Muscle of leg (tissue), 16 donors: ENCODE measurements at places on chromosomes 5 and 9. TPM values are rescaled to one million over a fixed set of nuclear protein-coding genes. Genes with fewer than 3 reads are reported as not detected.

Gene PRLR
- total RNA-seq: 1.1 TPM

Gene SPATA31A3
- total RNA-seq: not detected

Gene RNF208
- 0.18 TPM for total RNA-seq

Gene KDM3B
- total RNA-seq: 54.4 TPM

Gene STING1
- total RNA-seq: 19.3 TPM

Gene TRIM36
- total RNA-seq: 2.0 TPM

Gene MRPL50
- total RNA-seq: 16.6 TPM

Gene GFRA3
- total RNA-seq: 1.9 TPM

Gene ERP44
- total RNA-seq: 16.0 TPM

Gene TMEM215
- 0.66 TPM for total RNA-seq

Gene CCDC171
- 3.5 TPM for total RNA-seq

Gene ALDH7A1
- total RNA-seq: 22.7 TPM

Gene DAP
- 23.4 TPM for total RNA-seq

Gene ABL1
- total RNA-seq: 27.0 TPM

Gene IRX1
- 1.2 TPM for total RNA-seq

DNA sequence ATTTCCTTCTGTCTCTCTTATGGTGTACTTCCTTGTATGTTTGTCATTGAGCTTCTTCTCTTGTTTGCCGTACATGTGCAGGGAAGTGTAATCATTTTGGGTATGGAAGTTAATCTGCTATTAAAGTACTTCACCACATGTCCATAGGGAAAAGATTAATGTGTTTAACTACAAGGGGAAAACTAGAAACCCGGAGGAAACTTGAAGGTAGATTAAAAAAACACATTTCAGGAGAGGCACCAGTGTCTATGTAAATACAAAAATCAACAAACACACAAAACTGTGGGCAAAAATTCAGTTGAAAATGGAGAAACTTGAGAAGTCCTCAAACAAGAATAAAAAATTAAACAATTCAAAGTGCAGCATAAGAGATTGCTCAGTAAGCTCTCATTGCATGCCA, 166.4 kb downstream of the PBX3 start:
- H3K4me1 ChIP-seq: no peaks in the 10 kb centered on the region
- H3K36me3 ChIP-seq: no peaks in the 10 kb centered on the region
- DNase-seq: no peak
- no peak overlapping the region for H3K27ac ChIP-seq

GRCh38 chr5:110880413-110880812, 141.6 kb downstream of the SLC25A46 start:
- no peaks in the 10 kb centered on the region for H3K36me3 ChIP-seq
- DNase-seq: peak; percentile 73
- H3K27ac ChIP-seq: no peak overlapping the region
- no peaks in the 10 kb centered on the region for H3K4me1 ChIP-seq
- H3K27me3 ChIP-seq: no peaks in the 10 kb centered on the region

- no peak overlapping the region for H3K4me3 ChIP-seq
- H3K4me1 ChIP-seq: peaks cover 32% of the 10 kb centered on the region
- H3K36me3 ChIP-seq: no peaks in the 10 kb centered on the region
- H3K27me3 ChIP-seq: no peaks in the 10 kb centered on the region
Observed at GRCh38 chr9:111959468-111960359, 63.1 kb downstream of the UGCG start.

DNA sequence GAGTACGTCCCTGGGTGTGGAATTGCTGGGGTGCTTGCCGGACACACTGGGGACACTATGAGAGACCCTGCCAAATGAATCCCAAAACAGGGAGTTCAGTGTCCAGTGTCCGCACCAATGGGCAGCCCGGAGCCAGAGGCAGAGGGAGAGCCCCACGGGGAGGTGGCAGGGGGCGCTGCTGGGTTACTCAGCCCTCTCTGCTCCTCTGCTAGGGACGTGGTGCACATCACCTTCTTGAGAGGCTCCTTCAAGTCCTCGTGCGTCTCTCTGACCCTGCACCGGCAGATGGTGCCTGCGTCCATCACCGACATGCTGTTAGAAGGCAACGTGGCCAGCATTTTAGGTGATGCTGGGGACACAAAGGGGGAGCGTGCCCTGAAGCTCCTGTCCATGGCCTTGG, 20.8 kb downstream of the STKLD1 start:
- H3K27ac ChIP-seq: no peak overlapping the region
- H3K36me3 ChIP-seq: peaks cover 5% of the 10 kb centered on the region
- H3K4me3 ChIP-seq: no peak overlapping the region
- H3K27me3 ChIP-seq: peaks cover 28% of the 10 kb centered on the region
- no peak for DNase-seq

DNA sequence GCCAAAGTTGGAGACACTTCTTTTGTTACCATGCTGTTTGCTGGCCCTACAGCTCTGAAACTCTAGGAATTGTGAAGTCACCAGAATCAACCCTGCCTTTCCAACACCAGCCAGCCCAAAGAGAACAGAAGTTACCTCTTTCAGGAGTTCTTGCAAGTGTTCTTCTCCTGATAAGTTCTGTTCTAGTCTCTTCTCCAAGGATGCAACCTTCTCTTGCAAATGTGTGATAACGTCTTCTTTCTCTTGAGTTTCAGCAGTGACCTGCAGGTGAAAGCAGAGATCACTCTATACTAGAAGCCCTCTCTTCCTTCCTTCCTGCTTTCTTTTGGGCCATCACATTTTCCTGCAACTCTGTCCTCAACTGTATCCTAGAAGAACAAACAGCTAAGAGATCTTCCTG, 29.1 kb downstream of the GOLGA1 start:
- no peaks in the 10 kb centered on the region for H3K4me1 ChIP-seq
- no peaks in the 10 kb centered on the region for H3K27me3 ChIP-seq
- H3K27ac ChIP-seq: no peak overlapping the region
- no peak overlapping the region for H3K4me3 ChIP-seq
- DNase-seq: no peak

GRCh38 chr5:133273661-133274596, 222.1 kb downstream of the HSPA4 start:
- H3K27ac ChIP-seq: peak overlapping the region; percentile 35
- H3K4me1 ChIP-seq: peaks cover 17% of the 10 kb centered on the region
- no peaks in the 10 kb centered on the region for H3K36me3 ChIP-seq
- no peak overlapping the region for H3K4me3 ChIP-seq
- DNase-seq: peak; percentile 42

- no peak overlapping the region for H3K4me3 ChIP-seq
- no peaks in the 10 kb centered on the region for H3K27me3 ChIP-seq
- H3K4me1 ChIP-seq: no peaks in the 10 kb centered on the region
- no peaks in the 10 kb centered on the region for H3K36me3 ChIP-seq
- H3K27ac ChIP-seq: no peak overlapping the region
- DNase-seq: no peak
Observed at GRCh38 chr9:77418226-77418625, 229.9 kb downstream of the GNA14 start.

DNA sequence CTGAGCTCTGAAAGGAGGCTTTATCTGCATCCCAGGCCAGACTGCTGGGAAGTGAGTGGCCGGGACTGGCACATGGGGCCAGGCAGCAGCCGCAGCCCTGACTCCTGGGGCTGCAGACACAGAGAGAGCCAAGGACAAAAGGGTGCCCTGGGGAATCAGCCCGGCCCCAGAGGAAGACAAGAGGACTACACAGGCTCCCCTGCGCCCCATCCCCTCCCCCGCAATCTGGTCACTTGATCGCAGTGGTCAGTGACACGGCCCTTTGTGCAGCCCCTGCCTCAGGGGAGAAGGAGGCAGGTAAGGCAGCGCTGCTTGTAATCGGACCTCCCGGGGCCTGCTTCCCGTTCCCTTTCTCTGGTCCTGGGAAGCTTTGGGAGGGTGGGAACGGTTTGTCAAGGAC, 55.5 kb upstream of the FUBP3 start:
- H3K27ac ChIP-seq: no peak overlapping the region
- H3K4me3 ChIP-seq: no peak overlapping the region
- DNase-seq: no peak
- no peaks in the 10 kb centered on the region for H3K36me3 ChIP-seq
- peaks cover 6% of the 10 kb centered on the region for H3K4me1 ChIP-seq

GRCh38 chr9:134863941-134864820, 16.4 kb upstream of the FCN2 start:
- H3K4me3 ChIP-seq: no peak overlapping the region
- no peaks in the 10 kb centered on the region for H3K36me3 ChIP-seq
- DNase-seq: no peak
- H3K27me3 ChIP-seq: no peaks in the 10 kb centered on the region

DNA sequence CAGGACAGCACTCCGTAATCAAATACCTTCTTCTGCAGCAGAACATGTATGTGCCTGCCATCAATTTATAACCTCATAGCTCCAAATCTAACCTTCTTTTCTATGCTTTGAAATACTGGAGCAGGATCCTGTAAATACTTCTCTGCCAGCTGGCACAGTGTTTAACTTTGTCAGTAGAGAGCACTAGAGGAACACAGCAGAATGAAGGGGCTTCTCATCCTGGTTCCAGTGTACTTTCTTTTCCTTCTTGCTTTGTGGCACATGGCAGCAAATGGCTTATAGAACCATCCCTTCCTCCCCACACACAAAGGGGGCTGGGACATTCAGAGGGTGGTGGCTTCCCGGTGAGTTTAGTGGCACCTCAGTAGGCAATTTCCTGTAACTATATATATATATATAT, 3.8 kb upstream of the FBXW11 start:
- peaks cover 13% of the 10 kb centered on the region for H3K4me1 ChIP-seq
- no peaks in the 10 kb centered on the region for H3K27me3 ChIP-seq
- H3K4me3 ChIP-seq: no peak overlapping the region
- H3K27ac ChIP-seq: no peak overlapping the region

GRCh38 chr9:14960881-14961280, 50.7 kb upstream of the FREM1 start:
- peaks cover 5% of the 10 kb centered on the region for H3K4me1 ChIP-seq
- no peak overlapping the region for H3K4me3 ChIP-seq
- H3K36me3 ChIP-seq: no peaks in the 10 kb centered on the region

DNA sequence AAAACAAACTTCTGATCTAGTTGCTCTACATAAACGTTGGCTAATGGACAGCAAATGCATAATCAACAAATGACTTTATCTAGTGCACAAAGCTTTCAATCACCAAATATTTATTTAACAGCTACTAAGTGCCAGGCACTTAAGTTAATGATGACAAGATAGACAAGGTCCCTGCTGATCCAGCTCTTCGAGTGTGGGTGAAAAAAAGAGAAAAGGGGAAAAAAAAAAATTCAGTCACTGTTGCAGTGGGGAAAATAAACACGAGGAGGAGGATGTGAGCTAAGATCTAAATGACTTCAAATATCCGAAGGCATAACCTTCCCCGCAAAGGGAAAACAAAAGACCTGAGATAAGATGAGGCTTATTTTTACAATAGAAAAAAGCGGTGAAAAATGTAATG, 9.6 kb downstream of the PSIP1 start:
- no peak overlapping the region for H3K4me3 ChIP-seq
- no peak for DNase-seq
- H3K27me3 ChIP-seq: no peaks in the 10 kb centered on the region
- peaks cover 13% of the 10 kb centered on the region for H3K36me3 ChIP-seq
- H3K27ac ChIP-seq: no peak overlapping the region

DNA sequence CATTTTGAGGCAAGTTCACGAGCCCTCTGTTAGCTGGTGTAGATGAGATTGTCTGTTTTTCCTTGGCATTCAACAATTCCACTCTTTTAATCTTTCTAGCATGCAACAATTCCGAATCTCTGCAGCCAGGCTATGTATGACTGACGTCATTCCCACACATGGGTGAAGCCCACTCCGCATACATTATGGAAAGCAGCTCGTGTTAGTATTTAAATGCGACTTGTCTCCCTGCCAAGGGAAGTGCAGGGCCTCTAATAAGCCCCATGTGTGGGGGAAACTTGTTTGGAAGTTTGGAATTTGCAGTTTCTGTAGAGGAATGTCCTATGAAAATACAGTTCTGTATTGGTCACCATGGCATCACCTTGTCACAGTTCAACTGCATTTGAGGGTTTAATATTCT, 146.0 kb upstream of the FBXL7 start:
- no peak overlapping the region for H3K4me3 ChIP-seq
- DNase-seq: peak; percentile 68
- H3K36me3 ChIP-seq: no peaks in the 10 kb centered on the region

DNA sequence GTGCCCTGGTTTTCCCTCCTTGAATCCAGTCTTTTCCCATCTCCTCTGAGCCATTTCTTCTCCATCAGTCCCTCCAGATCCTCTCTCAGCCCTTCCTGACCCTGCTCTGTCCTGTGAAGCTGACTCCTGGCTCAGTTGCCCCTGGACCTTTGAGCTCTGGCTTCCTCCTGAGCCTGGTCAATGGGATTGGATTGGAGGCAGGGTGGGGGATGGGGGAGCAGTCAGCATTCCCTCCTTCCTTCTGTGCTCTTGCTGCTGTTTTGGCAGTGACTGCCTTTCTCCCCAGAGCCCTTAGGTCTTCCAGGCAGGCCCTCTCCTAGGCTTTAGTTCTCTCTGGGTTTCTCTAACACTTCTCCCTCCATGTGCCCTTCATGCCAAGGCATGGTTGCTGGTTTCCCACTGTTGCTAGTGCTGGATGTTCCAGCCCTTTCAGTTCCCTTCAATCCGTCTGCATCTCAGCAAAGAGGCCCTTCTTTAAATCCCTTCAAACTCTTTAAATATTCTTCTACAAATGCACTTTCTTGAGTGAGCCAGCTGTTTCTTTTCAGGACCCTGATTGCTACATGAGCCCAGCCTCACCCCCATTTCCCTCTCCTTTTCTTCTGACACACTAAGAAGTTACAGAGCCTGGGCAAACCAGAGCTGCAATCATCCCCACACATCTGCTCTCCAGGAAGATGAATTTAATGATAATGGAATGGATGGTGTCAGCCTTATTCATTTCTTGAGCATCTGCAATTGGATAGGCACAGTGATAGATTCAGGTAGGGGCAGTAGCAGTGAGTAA, 2.2 kb downstream of the TNFSF15 start:
- H3K36me3 ChIP-seq: no peaks in the 10 kb centered on the region
- peaks cover 12% of the 10 kb centered on the region for H3K4me1 ChIP-seq
- no peak overlapping the region for H3K27ac ChIP-seq
- no peaks in the 10 kb centered on the region for H3K27me3 ChIP-seq
- no peak for DNase-seq
- H3K4me3 ChIP-seq: no peak overlapping the region

DNA sequence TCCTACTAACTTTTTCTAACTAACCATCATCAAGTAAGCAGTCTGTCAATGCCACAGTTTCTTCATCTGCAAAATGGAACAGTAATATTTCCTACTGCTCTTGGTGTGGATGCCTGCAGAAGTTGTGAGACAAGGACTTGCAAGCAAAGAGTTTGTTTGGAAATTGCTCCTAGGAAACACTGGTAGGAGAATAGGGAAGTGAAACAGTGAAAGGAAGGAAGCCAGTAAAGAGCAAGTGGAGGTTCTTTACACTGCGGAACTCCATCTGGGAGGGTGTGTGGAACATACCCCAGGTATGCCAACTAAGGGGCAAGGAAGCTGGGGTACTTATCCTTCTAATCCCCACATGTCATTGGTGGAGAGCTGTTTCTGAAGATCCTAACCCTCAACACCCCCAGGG, 119.9 kb downstream of the FOXD1 start:
- no peak for DNase-seq
- H3K36me3 ChIP-seq: no peaks in the 10 kb centered on the region
- no peaks in the 10 kb centered on the region for H3K4me1 ChIP-seq
- H3K27ac ChIP-seq: no peak overlapping the region
- H3K4me3 ChIP-seq: no peak overlapping the region
- H3K27me3 ChIP-seq: peaks cover 6% of the 10 kb centered on the region

GRCh38 chr9:14089051-14089803, 224.7 kb downstream of the NFIB start:
- no peaks in the 10 kb centered on the region for H3K27me3 ChIP-seq
- H3K4me3 ChIP-seq: no peak overlapping the region
- peak; percentile 79 for DNase-seq
- peak overlapping the region; percentile 65 for H3K27ac ChIP-seq
- peaks cover 15% of the 10 kb centered on the region for H3K36me3 ChIP-seq
- H3K4me1 ChIP-seq: peaks cover 5% of the 10 kb centered on the region
